ENCODE measurements at places on chromosomes 1 and 21.

DNA sequence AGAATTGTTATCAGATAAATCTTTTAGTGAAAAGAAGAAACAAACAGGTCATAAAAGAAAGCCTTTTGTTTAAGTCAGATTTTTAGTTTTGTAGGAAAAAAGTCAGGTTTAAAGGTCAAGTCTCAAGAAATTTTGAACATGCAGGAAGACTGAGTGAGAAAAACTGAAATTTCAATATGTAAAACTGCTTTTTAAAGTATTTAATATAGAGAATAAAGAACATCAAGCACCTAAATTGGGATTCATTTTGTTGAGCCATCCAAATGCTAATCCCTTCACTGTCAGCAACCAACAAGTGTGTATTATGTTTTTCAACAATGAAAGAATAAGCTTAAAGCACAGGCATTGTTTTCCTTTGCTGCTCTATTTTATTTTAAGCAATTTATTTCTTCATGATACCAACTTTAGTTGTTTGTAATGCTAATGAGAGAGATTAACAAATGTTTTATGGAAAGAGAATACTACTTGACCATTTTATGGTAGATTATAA lies 114.9 kb upstream of the SERTAD4 start:
- DNase-seq = no peak

DNA sequence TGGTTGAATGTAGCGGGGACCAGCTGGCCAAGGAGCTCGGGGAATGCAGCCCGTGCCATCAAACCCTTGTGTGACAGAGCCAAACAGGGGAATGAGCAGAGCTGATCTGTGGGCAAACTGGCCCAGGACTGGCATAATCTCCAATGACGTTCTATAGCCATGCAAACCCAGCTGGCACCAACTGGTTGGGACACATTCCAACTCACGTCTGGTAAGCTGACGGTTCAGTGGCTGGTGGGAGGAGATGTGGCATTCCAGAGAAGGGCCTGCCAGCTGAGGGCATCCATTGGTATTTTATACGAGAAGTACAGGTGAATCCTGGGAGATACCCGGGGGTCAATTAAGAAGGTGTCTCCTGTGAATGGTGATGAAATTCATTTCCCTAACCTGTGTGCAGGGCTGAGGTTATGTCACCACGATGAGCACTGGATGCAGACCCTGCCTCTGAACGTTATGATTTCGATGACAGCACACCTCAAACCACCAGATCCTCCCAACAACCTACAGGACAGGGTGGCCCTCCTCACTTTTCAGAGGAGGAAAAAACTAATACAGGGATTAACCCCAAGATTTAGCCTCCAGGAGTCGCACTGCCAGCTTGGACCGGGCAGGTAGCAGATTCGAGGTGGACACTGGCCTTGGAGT lies 39.0 kb upstream of the RUNX3 start:
- no peak for DNase-seq

- DNase-seq = no peak
Observed at GRCh38 chr1:229411434-229412055, 22.3 kb downstream of the ACTA1 start.

DNA sequence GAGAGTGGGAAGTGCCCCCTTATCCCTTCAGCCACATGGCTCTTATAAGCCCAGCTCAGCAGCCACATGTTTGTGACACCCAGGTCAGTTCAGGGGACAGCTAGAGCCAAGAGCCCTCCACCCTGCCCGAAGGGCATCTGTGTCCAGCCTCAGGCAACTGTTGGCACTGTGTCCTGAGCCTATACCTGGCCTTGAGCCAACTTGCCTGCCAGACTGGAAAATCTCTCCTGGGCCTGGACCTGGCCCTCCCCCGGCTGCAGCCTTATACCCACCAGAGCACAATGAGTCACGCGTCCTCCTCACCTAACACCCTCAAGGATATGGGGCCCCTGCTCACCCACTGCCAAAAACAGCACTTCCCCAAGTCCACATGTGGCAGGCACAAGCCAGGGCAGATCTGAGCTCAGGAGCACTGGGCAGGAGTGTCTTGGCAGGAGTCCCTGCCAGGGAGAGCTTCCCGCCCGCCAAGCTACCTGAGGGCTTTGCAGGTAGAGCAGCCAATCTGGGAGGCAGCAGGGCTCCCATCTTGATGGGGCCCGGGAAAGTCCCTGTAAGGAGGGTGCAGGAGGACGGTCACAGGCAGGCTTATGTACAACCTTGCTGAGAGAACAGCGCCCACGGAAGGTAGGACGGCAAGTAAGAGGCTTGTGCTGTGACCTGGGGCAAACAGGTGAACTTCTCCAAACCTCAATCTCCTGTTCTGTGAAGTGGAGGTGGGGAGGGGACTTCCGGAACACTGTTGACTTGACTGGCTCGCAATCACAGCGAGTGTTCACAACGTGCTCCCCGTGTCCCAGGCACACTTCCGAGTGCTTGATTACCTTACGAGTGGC lies 19.8 kb upstream of the HSPG2 start:
- DNase-seq = peak; percentile 60

DNA sequence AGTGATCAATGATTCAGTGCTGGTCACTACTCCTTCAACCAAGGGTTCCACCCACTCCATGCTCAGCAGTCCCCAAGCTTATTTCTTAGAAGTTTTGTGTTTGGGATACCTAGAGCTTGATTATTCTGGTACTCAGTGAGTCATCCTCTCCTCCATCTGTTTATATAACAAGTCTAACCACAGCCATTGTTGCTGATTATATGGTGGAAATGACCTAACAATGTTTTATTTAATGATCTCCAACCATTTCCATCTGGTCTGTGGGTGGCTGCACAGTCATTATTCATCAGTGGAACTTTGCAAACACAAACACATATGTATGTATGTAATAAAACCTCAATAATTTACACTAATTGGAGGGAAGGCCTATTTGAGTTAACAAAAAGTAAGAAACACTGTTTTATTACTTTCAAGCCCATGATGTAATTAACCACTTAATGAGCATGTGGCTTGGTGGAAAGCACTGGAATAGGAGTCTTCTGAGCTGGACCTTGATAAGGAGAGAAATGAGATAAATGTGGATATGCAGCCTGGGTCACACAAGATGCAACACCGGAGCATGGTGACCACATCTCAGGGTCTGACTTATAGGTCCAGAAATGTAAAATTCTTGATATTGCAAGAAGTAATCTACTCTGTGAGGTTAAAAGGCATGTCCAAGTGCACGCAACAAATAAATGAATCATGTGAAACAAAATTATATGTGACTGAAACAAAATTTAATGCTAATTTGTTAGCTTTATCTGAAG lies 99.0 kb upstream of the WLS start:
- no peak for DNase-seq

- DNase-seq = no peak
Observed at GRCh38 chr1:182062223-182062622, 711 bp upstream of the ZNF648 start.

GRCh38 chr1:229035748-229036082 lies 235.2 kb upstream of the RAB4A start:
- DNase-seq = no peak

DNA sequence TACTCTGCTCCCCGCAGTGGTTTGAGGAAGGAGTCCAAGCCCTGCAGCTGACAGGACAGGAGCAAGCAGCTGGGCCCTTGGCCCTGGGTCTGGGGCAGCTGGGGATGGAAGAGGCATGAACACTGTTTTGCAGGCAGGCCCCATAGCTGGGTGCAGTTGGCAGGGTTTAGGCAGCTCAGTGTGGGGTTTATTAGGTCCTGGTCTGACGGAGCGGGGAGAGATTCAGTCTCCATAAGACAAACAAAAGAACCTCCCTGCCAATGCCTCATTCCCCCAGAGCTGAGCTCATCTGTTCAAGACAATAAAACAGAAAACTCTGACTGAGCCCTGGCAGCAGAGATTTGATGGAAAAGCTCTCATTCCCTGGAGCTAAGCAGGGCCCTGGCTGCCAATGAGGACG lies 37.3 kb downstream of the OLFML2B start:
- DNase-seq = no peak

DNA sequence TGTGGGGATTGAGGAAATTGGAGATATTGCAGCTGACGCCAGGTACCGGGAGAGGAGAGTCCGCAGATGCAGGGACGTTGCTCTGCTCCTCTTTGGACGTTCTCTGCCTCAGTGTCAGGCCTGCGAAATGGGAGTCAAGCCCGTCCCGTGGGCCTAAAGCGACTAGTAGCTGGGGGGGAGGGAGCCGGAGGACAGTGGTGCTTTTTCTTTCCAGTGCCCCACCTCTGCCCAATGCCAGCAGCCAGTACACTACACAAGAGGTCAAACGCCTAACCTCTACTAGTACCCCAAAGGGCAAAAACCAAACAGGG lies 413.6 kb upstream of the ESRRG start:
- no peak for DNase-seq

- DNase-seq = no peak
Observed at GRCh38 chr1:212446333-212446732, 13.6 kb downstream of the NENF start.

DNA sequence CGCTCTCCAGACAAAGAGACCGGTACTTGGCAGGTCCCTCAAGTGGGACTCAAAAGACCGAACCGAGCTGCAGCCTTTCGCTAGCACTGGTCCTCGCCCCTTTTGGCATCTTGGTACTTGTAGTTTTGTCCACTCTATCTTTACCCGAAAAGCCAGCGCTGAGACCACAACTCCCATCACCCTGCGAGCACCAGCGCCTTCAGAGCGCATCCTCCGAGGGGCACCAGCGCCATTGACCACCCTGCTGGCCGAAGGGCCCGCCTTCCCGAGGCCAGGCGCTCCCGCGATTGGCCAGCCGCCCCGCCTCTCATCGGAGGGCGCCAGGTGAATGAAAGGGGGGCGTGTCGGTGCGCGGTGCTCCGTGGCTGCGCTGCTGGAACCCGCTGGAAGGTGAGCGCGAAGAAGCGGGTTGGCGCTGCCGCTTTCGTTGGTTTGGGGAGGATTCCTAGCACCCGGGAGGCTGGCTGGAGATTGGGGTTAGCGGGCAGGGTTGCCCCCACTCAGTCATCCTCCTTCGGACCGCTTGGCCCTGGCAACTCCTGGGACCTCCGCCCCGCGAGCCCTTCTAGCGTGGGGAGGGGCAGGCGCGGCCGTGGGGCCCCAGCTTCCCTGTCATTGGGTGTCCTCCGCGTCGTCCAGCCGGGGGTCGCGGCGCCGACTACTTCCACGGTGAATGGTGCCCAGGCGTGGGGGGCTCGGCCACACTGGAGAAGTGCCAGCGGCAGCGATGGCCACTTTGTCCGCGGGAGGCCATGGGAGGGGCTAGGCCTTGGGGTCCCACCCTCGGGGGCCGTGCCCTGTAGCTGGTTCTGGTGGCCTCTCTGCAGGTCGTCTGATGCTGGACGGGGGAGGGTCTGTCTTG lies at the start of gene ZBTB8B:
ZBTB8B (plus strand) TSS at position 357 of the 862 bp plus-strand sequence. CDS start 5,553 bp downstream, outside the sequence.
- peak; percentile 93 for DNase-seq

DNA sequence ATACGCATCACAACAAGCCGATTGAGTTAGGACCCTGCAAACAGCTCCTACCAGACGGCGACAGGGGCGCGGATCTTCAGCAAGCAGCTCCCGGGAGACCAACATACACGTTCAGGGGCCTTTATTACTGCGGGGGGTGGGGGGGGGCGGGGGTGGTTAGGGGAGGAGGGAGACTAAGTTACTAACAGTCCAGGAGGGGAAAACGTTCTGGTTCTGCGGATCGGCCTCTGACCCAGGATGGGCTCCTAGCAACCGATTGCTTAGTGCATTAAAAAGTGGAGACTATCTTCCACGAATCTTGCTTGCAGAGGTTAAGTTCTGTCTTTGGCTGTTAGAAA lies 162.0 kb downstream of the RUNX1 start:
- DNase-seq = no peak

DNA sequence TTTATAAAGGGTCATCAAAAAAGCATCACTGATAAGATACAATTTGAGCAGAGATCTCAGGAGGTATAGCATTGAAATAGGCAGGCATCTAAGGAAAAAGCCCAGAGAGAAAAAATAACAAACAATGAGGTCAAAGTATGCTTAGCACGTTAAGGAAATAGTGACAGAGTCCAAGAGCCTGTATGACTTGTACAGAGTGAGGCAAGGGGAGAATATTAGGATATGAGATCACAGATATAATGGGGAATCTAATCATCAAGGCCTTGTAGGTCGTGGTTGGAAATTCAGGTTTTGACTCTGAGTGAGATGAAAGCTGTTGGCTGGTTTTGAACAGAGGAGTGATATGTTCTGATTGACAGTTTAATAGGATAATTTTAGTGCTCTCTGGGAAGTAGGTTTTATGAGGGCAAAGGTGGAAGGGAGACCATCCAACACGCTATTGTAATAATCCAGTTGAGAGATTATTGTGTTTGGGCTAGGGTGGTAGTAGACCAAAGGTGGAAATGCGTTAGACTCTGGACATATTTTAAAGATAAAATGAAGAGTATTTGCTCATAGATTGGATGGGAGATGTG lies 644.6 kb upstream of the TMPRSS15 start:
- no peak for DNase-seq

DNA sequence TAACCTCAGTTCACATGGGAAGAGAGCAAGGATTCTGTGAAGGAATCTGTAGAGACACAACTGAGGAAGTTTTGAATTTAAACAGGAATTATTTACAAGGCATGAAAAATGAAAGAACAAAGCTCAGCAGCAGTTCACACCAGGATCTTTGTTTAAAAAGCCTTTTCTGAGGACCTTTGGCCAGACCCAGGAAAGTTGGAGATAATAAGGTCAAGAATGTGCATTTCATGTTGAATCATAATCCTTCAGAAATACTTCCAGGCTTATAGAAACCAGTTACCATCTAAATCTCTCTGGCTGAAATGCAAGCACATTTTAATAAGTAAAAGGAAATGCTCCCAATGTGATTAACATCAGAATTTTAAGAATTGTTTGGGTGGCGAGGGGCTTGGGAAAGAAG lies 2.7 kb downstream of the CLIC6 start:
- no peak for DNase-seq

GRCh38 chr1:206498685-206499084 lies 8.6 kb upstream of the RASSF5 start:
- DNase-seq = no peak

DNA sequence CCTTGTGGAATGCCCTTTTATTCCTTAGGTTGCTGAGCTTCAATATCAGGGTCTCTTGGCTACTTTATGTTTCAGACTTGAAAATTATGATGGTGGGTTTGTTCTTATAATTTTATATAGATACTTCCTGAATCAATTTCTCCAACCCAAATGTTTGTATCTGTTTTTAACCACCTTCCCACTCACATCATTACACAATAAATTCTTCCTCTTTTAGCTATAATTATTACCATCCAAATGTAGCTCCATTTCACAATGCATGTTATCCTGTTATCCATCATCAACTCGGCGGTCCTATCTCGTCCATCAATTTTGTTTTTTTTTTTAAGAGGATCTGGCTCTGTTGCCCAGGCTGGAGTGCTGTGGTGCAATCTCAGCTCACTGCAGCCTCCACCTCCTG lies 357.6 kb upstream of the ZP4 start:
- no peak for DNase-seq

GRCh38 chr21:33886321-33886720 lies 29.3 kb downstream of the ATP5PO start:
- DNase-seq = no peak

- peak; percentile 92 for DNase-seq
Observed at GRCh38 chr1:27662707-27663393, 9.1 kb downstream of the IFI6 start.

DNA sequence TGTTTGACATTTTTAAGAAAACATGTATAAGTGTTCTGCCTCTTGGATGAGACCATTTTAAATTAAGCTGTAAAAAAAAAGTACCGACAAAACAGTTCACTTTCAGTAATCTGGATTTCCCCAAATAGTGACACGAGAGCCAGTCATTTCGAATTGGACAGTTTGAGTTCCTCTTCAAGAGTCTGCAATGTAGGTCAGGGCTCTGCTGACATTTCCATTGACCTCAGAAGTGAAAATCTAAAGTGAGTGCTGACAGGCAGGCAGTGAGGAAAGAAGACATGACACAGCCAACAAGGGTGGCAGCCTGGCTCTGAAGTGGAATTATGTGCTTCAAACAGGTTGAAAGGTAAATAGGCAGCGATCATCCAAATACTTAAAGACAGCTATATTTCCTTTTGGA lies at the start of gene IL23R:
IL23R (plus strand) TSS at position 259 of the 400 bp plus-strand sequence. CDS start 1,667 bp downstream, outside the sequence.
- no peak for DNase-seq
